ENCODE measurements at places on chromosomes 11 and 22. TPM values are rescaled to one million over a fixed set of nuclear protein-coding genes. Genes with fewer than 3 reads are reported as not detected.

DNA sequence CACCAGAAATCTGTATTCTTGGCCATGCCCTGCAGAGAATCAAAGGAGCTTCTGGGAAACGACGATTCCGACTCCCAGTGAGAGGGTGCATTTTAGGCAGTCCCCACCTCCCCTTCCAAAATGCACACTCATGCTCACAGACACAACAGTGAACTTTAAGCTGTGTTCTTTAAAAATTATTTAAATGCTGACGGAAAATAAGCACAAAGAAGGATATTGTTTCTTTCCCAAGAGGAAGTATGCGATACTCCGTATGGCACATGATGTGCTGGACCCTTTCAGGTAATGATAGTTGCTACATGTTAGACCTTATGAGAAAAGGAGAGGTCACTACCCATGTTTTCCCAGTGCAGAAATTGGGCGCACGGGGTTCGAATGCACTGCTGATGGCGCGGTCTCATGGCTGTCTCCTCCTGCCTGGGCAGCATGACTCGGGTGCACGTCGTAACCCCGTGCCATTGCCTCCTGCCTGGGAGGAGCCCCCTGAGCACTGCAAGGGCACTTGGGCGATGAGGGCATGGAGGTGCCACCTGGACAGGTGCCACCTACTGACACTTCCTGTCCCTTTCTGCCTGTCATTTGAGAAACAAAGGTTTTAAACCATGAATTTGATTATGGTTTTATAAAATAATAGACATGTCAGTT, 63.9 kb upstream of the CTTN start:
- no peak for DNase-seq

DNA sequence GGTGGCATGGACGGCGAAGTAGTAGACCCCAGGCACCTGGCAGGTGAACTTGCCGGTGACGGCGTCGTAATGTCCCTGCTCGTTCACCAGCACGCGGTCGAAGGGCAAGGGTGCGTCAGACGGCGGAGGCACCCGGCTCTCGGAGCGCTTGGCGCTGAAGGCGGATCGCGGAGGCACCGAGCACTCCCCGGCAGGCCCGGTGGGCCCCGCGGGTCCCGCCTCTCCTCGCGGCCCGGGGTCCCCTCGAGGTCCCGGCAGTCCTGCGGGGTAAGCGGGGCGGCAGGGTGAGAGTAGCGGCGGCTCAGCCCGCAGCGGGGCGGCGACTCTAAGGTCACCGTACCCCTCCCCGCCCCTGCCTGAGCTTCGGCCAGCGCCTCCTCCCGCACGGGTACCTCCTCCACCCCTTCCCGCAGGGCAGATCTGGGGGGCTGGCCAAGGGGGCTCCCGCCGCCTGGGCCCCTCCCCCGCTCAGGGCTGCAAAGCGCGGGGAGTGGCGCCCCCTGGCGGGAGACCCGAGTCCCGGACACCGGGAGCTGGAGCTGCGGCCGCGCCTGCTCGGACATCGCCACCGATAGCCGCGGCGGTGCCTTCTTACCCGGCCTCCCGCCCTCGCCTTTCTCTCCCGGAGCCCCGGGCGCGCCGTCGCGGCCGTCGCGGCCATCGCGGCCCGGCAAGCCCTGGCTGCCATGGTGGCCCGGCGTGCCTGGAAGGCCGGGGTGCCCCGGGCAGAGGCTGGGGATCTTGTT, 921 bp downstream of the C1QTNF5 start:
- DNase-seq = peak; percentile 92

DNA sequence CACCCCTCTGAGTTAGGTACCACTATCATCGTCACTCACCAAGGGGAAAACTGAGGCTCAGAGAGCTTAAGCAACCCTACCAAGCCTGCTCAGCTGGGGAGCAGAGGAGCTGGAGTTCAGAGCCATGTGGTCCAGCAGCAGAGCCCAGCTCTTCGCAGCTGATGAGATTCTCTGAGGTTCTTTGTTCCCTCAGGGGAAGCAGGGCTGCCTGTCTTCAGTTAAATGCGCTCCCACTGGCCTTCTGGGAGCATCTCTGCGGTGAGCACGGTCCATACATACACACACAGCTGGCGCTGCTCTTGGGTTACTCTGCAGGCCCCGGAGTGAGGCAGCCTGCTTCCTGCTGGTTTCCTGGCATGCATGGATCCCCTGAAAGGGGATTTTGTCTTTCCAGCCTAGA, 5.2 kb upstream of the PTGDR2 start:
- DNase-seq = no peak

GRCh38 chr11:2788168-2789071, 88.6 kb upstream of the KCNQ1OT1 start:
- peak; percentile 60 for DNase-seq

DNA sequence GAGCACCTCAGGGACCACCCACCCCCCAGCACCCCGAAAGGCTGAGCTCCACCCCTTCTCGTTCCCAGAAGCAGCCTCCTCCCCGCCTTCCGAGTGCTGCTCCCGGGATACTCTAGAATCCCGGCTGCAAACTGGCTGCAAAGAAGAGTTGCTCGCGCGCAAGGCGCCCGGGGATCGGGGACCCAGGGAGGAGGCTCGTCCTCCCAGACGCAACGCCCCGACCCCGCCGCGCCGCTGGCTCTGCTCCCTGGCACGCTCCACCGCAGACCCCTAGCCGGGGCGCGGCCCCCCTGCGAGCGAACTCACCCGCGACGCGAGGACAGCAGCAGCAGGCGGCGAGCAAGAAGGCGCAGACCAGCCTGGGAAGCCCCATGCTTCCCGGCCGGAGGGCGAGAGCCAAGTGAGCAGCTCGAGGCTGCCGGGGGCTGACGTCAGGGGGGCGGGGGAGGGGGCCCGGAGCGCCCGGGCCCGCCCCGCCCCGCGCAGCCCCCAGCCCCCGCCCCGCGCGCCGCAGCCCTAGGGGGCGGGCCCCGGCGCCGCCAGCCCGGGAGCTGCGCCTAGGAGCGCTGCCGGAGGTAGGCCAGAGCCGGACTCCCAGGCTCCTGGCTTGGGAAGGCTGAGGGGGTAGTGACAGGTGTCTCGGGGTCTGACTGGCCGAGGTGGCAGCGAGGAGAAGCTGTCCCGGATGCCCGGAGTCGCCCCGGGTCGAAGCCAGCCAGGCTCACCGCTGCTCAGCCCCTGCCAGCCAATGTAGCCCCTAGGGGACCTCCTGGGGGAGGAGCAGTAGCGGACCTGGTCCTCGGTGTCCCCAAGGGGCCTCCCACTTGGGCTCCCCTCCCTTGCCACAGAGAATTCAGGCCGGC, at the start of gene MCAM:
Gene MCAM, minus strand, starts transcription at position 402 of the 863 bp plus-strand sequence. Its CDS starts 29 bp downstream, at position 373.
- DNase-seq = peak; percentile 88

DNA sequence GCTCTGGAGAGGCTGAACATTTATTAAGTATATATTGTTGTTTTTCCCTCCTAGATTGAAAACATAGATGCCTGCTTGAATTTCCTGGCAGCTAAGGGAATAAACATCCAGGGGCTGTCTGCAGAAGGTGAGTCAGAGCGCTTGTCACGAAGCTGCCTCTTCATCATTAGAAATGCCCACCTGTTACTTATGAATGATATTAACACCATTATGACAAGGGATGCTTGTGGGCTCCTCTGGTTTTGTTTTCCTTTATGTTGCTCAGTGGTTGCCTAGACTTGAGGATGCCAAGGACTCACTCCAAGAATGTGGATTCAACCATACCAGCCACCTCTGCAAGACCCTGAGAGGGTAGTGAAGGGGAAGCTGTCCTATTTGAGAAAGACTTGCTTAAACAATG, 156.2 kb downstream of the NAV2 start:
- no peak for DNase-seq

GRCh38 chr11:42205518-42205917, 746.1 kb upstream of the LRRC4C start:
- peak; percentile 45 for DNase-seq

DNA sequence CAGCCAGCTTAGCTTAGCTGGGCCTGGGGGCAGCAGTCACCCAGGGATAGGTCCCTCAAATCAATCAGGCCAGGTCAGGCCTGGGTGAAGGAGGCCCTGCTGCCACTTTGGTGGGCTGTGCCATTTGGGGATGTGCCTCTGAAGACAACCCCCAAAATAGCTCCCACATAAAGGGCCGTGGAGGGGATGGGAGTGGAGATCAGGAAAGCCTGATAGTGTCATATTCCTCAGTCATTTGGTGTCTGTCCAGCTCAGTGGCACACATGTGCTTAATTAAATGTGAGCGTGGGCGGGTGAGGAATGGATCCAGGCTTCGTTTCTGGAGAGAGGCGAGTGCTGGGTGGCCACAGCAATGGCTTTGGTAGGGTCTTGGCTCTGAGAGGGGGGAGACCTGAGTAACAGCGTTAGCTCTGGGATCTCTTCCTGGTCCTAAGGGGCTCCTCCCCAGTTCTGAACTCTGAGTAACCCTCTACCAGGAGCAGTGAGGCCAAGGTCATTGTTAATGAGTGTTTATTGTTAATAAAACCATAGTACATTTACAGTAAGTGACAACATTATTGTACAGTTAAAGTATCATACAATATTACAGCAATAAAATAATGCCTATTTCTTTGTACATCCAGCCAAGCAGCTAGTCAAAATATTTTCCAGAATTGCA, 45.2 kb downstream of the NAT10 start:
- no peak for DNase-seq

DNA sequence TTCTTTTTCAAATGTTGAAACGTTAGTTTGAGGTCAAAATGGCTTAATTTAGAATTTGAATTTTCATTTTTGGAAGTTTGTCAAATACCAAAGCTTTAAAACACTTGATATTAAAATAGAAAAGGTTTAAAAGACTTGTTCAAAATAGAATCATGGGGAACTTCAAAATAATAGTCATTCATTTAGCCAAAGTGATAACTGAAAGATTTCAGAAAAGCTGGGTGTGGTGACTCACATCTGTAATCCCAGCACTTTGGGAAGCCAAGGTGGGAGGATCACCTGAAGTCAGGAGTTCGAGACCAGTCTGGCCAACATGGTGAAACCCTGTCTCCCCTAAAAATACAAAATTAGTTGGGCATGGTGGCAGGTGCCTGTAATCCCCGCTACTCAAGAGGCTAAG, 10.9 kb downstream of the GSTP1 start:
- no peak for DNase-seq

DNA sequence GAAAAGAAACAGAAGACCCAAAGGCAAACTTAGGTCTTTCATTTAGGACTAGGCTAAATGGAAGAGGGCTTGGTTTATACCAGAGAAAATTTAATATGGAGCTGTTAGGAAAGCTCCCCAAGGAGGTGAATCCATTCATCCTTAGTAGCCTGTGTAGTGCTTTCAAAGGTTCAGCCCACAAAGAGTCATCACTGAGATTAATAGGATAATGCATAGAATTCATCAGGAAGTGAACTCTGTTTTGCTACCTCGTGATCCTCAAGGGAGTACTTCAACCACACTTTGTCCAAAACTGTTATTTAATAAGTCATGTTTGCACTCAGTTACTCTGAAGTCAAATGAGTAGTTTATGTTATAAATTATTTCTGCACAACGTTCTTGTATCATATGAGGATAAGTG, 43.3 kb upstream of the MMP7 start:
- no peak for DNase-seq

The CDHR5 gene
- total RNA-seq = not detected

The ANKK1 gene
- not detected for total RNA-seq

DNA sequence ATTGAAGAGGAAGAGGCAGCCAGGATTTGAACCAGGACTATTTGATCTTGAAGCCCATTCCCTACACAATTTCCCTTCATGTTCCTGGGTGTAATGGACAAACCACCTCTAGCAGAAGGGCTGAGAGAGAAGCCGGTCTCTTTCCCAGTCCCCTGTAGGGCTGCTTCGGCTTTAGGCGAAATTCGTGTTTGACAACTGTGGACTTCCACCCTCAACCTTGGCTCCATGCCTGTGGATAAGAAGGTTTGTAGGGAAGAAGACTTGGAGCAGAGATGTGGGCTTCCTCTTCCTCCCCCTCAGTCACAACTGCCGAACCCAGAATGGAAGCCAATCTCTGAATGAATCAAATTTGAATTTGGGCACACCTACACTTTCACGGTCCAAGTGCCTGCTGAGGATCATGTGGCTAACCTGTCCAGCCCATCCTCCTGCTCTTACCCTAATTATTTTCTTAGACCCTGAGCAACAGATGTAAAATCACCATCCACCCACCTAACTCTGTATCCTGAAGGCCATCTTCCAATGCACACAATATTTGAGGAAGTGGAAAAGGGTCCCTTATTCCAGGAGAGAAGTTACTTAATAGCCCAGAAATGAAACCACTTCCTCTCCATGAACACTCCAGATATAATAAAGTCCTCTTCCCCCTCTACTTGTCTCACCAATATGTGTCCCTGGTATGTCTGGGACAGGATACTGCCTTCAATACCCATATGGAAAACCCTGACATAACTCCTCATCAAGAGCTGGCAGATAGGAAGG, 10.1 kb upstream of the SCN2B start:
- DNase-seq = no peak

The DENND5A gene
- 172 TPM for total RNA-seq

DNA sequence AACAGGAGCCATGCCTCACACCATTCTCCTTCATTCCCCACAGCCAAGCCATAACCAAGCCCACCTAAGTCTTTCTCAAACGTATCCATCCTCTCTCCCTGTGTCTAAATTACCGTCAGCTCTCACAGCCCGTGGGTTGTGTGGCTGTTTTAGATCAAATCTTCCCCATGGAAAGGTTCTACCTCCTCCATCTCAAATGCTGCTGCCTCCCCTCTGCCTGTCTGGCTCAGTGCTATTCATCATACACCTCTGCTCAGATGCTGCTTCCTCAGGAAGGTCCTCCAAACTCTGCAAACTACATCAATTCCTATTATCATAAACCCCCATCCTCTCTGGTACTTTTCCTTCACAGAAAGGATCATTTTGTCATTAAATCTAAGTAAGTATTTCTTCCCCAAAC, 15.1 kb downstream of the NFRKB start:
- DNase-seq = no peak

DNA sequence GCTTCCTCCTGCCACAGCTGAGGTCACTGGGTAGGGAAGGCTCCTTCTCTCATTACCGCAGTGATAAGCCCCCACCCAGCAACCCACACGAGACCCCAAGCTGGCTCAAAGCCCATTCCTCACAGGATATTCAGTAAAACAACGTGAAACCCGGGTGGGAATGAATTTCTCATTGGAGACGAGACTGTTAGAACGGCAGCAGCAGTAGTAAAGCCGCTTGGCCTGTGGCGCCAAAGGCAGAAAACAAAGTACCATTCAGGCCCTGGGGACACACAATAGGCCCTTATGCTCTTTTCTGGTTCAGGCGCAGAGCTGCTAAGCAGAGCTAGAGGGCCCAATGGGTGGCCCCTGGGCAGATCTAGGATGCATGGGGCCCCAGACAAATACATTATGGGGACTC, 45.3 kb downstream of the PC start:
- no peak for DNase-seq

The BTBD18 gene
- total RNA-seq = not detected

The ZNF214 gene
- total RNA-seq = 7.0 TPM

- no peak for DNase-seq
Observed at GRCh38 chr22:39713799-39714290, 143.3 kb downstream of the CACNA1I start.

The OR4C15 gene
- total RNA-seq = not detected

- no peak for DNase-seq
Observed at GRCh38 chr22:43227239-43227630, 40.3 kb upstream of the TTLL12 start.

- no peak for DNase-seq
Observed at GRCh38 chr11:78973876-78974275, 399.2 kb upstream of the NARS2 start.

GRCh38 chr11:72078477-72078876, 1.9 kb downstream of the NUMA1 start:
- DNase-seq = no peak

The SEC14L6 gene
- 1.6 TPM for total RNA-seq

GRCh38 chr11:116294630-116295029, 478.2 kb downstream of the BUD13 start:
- no peak for DNase-seq

Data from endodermal cell (in vitro differentiated cells).